ENCODE measurements at places on chromosomes 6 and 20.

DNA sequence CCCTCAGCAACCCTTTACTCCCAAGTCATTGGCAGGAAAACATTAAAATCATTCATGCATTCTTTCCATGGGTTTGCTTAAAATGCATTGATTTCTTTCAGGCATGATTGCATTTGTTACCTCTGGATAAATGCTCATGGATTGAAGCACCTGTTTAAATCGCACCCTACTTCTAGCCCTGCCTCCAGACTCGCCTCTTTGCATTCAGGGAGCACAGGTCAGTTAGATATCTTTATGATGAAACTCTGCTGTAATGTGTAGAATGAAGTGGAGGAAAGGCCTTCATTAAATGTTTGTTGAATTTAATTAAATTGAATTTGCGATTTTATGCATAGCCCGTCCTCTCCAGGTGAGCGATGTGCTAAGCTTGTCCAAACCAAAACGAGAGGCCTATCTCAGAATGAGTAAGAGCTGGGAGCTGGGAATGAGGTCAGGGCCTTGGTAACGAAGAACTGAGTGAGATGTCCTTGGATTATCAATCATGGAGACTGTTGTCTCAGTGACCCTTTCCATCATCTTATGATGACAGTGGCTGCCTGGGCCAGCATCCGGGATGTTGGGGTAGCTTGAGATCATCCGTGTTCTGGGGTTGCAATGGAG is 210.1 kb downstream of the SYNDIG1 start:
- DNase-seq: no peak

DNA sequence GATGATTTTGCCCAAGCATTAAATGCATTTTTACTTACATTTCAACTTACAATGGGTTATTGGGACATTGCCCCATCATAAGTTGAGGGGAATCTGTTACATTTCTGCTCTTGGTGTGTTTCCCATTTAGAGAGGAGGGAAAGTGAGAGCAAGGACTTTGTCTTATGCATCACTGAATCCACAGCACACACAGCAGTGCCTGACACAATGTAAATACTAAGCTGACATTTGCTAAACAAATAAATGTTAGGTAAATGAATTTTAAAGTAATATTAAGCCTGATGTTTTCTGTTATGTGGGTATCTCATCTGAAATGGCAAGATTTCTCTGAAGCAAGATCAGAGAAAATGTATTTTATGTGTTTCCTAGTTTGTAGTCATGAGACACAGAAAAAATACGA is 143.6 kb upstream of the STXBP5 start:
- no peak for DNase-seq

DNA sequence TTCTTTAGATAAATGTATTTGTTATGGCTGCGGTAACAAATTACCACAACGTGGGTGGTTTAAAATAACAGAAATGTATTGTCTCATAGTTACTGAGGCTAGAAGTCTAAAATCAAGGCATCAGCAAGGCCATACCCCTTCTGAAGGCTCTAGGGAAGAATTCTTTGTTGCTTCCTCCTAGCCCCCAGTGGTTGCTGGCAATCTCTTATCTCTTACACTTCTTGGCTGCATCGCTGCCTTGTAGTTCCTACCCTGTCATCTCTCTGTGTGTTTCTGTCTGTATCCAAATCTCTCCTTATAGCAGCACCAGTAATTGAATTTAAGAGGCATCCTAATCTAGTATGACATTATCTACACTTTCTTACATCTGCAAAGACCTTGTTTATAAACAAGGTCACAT is 534.7 kb downstream of the PHF3 start:
- no peak for DNase-seq

GRCh38 chr6:134014588-134015137 is 37.8 kb downstream of the SLC2A12 start:
- no peak for DNase-seq

- DNase-seq: no peak
Measured at GRCh38 chr6:49269190-49269589, 193.9 kb downstream of the MMUT start.

- DNase-seq: no peak
Measured at GRCh38 chr6:17622144-17622543, 22.0 kb downstream of the FAM8A1 start.

GRCh38 chr20:20410678-20411077 is 42.8 kb downstream of the INSM1 start:
- no peak for DNase-seq

DNA sequence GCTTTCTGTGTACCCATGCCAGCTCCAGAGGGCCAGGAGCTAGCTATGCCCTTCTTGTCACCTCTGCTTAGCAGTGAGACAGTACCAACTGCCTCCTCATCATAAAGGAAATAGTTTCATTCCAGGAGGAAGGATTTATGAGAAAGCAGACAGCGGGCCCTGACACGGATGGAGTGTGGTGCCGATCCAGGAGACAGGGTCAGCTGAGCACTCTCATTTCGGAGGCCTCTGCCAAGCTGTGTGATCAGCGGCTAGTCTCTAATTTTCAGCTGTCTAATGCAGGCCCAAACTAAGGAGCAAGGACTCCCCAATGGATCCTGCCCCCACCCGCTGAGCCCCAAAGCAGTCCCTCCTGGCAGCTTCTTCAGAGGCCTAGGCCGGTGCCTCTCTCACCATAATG is 103.1 kb downstream of the LRFN2 start:
- no peak for DNase-seq

GRCh38 chr6:14787677-14788076 is 458.2 kb upstream of the JARID2 start:
- DNase-seq: no peak

DNA sequence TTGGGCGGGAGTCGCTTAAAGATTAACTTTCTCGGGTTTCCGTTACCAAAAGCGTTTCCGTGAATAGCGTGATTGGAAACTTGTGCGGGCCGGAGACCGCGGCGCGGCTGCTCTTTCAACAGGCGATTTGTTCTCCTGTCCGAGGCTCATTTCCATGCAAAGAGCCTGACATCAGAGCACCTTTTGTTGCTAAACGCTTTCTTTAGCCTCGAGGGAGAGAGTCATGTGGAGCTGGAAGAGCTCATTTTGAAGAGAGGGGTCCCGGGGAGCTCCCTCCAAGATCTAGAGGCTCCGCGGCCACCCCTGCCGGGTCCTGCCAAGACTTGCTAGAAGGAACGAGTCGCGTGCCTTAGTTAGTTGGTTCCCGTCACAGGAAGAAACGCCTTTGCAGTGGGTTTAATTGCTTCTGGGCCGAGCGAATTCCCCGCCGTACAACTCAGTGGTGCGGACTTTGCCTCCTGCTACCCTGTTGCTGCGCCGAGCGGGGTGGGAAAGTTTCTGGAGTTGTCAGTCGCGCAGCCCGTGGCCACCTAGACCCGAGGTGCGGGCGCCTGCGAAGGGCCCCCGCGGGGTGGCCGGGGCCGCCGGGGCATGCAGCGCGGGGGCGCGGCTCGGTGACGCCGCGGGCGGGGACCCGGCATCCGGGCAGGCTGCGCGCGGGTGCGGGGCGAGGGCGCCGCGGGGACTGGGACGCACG is at the start of gene SASH1:
SASH1 (plus strand) TSS at position 489 of the 697 bp plus-strand sequence. CDS start 230 bp downstream, outside the sequence.
- DNase-seq: no peak

- no peak for DNase-seq
Measured at GRCh38 chr20:32749914-32750637, 6.8 kb upstream of the COMMD7 start.

- DNase-seq: no peak
Measured at GRCh38 chr6:93238632-93239031, 180.7 kb downstream of the EPHA7 start.

DNA sequence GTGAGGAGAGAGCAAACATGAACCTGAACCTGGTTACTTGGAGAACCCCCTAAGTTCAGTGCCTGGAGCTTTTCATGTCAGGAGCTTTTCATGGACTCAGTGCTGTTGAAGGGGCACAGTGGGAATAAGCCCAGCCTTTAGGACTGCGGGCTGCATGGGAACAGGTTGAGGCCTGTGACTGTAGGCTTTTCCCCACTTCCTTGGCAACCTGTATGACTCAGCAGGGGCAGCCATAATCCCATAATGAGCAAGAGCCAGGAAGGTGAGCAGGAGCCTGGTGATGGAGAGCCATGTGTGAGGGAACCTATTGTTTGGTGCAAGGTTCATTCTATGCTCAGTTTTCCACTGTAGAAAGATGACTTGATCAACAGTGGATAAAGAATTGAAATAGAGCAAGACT is 23.4 kb downstream of the MEP1A start:
- DNase-seq: no peak

GRCh38 chr6:52595000-52595795 is 18.3 kb upstream of the TRAM2 start:
- no peak for DNase-seq

GRCh38 chr6:380234-381218 is 11.0 kb upstream of the IRF4 start:
- DNase-seq: no peak

- DNase-seq: no peak
Measured at GRCh38 chr20:59807909-59808728, 125.3 kb downstream of the SYCP2 start.

DNA sequence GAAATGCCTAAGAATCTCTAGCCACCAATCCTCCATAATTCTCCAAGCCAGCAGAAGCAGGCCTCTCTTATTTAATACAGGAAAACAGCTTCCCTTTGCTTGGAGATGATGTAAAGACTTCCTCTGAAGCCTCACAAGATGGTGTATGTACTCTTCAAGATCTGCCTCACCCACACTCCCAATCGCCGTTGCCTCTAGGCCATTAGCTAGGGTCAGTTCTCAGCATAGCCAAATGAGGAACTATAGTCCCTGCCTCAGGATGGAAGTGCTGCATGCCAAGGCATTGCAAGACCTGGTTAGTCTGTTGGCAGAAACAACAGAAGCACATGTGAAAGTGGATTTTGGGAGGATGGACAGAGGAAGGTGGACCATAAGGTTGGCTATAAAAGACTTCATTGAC is 139.1 kb downstream of the SCML4 start:
- DNase-seq: no peak

- DNase-seq: no peak
Measured at GRCh38 chr6:45504947-45505346, 127.2 kb upstream of the SUPT3H start.

DNA sequence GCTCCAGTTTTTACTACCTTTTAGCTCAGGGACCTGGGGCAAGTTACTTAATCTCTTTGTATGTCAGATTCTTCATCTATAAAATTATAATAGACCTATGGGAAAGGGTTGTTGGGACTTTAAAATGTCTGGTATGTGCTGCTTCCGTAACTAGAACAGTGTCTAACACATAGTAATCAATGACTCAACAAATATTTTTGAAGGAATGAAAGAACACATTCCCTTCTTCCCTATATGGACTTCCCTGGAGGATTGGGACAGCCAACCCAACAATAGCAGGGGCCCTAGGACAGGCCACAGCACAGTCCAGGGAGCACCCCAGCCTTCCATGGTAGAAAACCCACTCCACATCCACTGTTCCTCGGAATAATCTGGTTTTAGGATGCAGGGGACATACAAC is 50.7 kb upstream of the TPD52L1 start:
- DNase-seq: no peak
